ENCODE measurements at places on chromosomes 2 and 18. TPM values are rescaled to one million over a fixed set of nuclear protein-coding genes. Genes with fewer than 3 reads are reported as not detected.
A peak's percentile ranks its signal among the peaks of the same experiment; 100 is the strongest.

- H3K4me3 ChIP-seq, result no peak overlapping the region
- DNase-seq, result no peak
- H3K27ac ChIP-seq, result no peak overlapping the region
- H3K4me1 ChIP-seq, result no peaks in the 10 kb centered on the region
- no peaks in the 10 kb centered on the region for H3K36me3 ChIP-seq
- H3K27me3 ChIP-seq, result no peaks in the 10 kb centered on the region
These were observed 604.3 kb upstream of the CDH7 start for GRCh38 chr18:65146482-65147021.

DNA sequence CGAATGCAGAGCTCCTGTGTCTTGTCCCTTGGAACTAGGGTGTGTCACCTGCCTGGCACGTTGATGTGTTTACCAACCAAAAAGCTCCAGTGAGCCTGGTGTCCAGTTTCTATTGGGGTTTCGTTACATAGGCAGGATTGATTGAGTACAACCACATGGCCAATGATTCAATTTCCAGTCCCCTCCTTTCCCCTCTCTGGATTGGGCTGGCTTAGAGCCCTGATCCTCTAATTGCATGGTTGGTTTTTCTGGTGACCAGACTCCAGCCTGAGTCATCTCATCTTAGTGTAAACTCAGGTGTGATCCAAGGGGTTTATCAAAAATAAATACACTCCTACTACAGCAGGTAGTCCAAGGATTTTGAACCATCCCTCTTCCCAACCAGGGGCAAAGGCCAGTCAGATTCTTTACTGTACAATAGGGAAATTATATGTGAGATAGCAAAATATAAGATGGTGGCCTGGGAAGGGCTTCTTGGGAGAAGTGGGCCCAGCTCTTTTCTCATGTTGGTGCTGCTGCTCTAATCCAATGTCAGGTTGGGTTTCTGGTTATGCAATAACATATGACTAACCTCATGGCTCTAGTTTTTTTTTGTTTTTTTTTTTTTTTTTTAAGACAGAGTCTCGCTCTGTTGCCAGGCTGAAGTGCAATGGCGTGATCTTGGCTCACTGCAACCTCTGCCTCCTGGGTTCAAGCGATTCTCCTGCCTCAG lies 64.7 kb upstream of the MGAT5 start:
- H3K4me3 ChIP-seq, result no peak overlapping the region
- no peaks in the 10 kb centered on the region for H3K27me3 ChIP-seq
- H3K36me3 ChIP-seq, result no peaks in the 10 kb centered on the region
- peaks cover 12% of the 10 kb centered on the region for H3K4me1 ChIP-seq

DNA sequence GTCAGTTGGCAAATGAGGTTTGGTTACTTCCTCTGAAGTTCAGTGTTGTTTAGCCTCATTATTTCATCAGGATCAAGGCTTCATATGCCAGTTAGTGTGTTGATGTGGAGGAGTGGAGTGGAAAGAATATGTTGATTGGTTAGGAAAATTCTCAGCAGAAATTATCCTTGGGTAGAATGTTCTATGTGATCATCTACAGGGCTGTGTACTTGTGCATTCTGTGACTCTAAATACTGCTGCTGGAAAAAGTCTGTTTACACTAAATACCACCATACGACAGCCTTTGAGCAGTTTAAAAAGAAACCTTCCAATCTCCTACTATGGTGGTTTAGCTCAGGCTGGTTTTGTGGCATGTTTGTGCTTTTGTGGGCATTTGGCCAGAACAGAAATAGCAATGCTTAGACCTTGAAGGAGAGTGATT lies 25.8 kb downstream of the CAB39 start:
- H3K27me3 ChIP-seq, result no peaks in the 10 kb centered on the region
- DNase-seq, result no peak
- peaks cover 35% of the 10 kb centered on the region for H3K4me1 ChIP-seq
- peaks cover 2% of the 10 kb centered on the region for H3K36me3 ChIP-seq
- peak overlapping the region; percentile 70 for H3K27ac ChIP-seq

- no peak for DNase-seq
- no peak overlapping the region for H3K27ac ChIP-seq
- peaks cover 29% of the 10 kb centered on the region for H3K4me1 ChIP-seq
- no peaks in the 10 kb centered on the region for H3K36me3 ChIP-seq
- H3K4me3 ChIP-seq, result peak overlapping the region; percentile 79
- peaks cover 90% of the 10 kb centered on the region for H3K27me3 ChIP-seq
These were observed 4.2 kb upstream of the HOXD13 start for GRCh38 chr2:176088048-176088936.

DNA sequence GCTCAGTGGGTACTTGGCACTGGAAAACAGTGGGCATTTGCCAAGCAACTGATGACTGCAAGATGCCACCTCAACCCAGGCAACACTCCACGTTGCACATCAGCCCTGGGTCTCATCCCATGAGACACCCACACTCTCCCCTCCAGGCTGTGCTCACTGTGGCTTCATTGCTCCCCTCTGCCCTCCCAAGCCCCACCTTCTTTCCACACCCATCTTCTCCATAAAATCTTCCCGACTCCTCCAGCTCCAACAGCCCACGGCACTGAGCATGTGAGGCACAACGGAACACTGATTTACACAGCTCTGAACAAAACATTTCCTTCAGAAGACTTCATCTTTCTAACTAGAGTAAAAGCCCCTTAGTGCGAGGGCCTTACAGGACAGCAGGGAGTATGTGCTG lies 117.8 kb upstream of the ACAA2 start:
- DNase-seq, result no peak
- no peak overlapping the region for H3K4me3 ChIP-seq
- no peak overlapping the region for H3K27ac ChIP-seq
- peaks cover 15% of the 10 kb centered on the region for H3K27me3 ChIP-seq

DNA sequence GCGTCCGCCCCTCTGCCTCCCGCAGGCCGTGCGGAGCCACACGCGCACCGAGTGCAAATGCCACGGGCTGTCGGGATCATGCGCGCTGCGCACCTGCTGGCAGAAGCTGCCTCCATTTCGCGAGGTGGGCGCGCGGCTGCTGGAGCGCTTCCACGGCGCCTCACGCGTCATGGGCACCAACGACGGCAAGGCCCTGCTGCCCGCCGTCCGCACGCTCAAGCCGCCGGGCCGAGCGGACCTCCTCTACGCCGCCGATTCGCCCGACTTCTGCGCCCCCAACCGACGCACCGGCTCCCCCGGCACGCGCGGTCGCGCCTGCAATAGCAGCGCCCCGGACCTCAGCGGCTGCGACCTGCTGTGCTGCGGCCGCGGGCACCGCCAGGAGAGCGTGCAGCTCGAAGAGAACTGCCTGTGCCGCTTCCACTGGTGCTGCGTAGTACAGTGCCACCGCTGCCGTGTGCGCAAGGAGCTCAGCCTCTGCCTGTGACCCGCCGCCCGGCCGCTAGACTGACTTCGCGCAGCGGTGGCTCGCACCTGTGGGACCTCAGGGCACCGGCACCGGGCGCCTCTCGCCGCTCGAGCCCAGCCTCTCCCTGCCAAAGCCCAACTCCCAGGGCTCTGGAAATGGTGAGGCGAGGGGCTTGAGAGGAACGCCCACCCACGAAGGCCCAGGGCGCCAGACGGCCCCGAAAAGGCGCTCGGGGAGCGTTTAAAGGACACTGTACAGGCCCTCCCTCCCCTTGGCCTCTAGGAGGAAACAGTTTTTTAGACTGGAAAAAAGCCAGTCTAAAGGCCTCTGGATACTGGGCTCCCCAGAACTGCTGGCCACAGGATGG lies 7.1 kb upstream of the WNT10A start:
- H3K36me3 ChIP-seq, result no peaks in the 10 kb centered on the region
- H3K4me3 ChIP-seq, result no peak overlapping the region
- H3K4me1 ChIP-seq, result peaks cover 2% of the 10 kb centered on the region
- no peak overlapping the region for H3K27ac ChIP-seq

GRCh38 chr2:106280722-106281446 lies 86.8 kb upstream of the UXS1 start:
- H3K4me3 ChIP-seq, result no peak overlapping the region
- no peak for DNase-seq
- H3K4me1 ChIP-seq, result no peaks in the 10 kb centered on the region
- no peak overlapping the region for H3K27ac ChIP-seq

DNA sequence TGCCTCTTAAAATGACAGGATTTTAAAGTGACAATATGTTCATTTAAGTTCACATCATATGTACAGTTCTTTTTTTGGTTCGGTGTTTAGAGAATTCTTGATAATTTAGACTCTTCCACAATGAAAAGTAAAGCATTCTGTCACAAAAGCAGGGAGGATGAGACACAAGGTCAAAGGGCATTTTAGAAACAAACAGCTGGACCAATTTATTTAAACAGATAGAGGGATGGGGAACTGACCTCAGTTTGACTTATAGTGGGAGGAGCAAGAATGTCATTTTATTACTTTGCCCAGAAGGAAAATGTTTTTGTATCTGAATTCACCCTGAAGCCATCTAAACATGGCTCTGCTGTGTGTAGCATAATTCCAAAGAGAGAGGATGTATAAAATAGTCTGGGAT lies 128.5 kb downstream of the MEIS1 start:
- H3K36me3 ChIP-seq, result no peaks in the 10 kb centered on the region
- H3K4me1 ChIP-seq, result no peaks in the 10 kb centered on the region
- no peak overlapping the region for H3K27ac ChIP-seq
- peaks cover 42% of the 10 kb centered on the region for H3K27me3 ChIP-seq
- no peak overlapping the region for H3K4me3 ChIP-seq

The UGT1A4 gene
- total RNA-seq, result not detected

- no peak overlapping the region for H3K27ac ChIP-seq
- H3K36me3 ChIP-seq, result peaks cover 1% of the 10 kb centered on the region
- peaks cover 5% of the 10 kb centered on the region for H3K4me1 ChIP-seq
- DNase-seq, result no peak
These were observed 190.4 kb upstream of the CCDC150 start for GRCh38 chr2:196449083-196449482.

The ALK gene
- total RNA-seq, result not detected

All from osteocyte (in vitro differentiated cells).